Pons (tissue), 1 donor: ENCODE measurements at places on chromosomes 2 and 18.

DNA sequence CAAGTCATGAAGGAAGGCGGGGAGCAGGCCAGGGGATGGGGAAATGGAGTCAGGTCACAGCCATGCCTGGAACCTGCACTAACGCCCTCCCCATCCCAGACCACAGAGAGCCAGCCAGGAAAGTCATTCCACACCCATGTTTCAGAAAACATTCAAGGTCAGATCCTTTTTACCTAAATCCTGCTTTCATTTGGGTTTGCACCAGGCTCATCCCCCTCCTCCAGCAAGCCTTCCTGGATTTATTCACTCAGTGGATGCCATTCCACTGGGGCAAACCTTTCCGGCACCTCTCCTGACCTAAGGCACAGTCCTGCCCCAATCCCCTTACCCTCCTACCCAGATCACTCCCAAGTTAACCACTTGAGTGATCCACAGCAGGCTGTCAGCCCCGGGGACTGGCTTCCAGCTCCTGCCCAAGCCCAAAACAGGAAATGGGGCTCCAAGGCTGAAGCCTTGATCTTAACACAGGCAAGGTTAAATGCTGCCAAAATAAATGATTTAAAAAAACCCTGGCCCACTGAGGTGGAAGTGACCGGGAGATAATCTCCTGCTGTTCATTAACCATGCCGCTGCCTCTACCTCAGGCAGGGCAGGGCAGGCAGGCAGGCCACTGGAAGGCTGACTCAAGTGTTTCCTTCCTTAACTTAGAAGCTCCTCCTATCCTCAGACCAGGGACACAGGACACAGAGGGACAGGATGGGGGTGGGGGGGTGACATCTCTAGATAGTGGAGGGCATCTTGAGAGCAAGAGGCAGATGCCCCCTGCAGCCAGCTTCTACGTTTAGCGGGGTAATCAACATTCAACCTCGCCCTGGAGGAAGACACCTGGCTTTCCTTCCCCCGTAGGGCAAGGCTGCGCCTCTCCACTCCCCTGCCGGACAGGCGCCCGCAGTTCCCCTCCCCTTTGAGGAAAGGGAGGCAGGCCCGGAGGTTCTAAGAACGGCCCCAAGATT, 1.4 kb downstream of the RAB11FIP5 start:
- DNase-seq = no peak

- DNase-seq = peak; percentile 89
Measured at GRCh38 chr2:101823347-101823791, 125.9 kb downstream of the MAP4K4 start.

DNA sequence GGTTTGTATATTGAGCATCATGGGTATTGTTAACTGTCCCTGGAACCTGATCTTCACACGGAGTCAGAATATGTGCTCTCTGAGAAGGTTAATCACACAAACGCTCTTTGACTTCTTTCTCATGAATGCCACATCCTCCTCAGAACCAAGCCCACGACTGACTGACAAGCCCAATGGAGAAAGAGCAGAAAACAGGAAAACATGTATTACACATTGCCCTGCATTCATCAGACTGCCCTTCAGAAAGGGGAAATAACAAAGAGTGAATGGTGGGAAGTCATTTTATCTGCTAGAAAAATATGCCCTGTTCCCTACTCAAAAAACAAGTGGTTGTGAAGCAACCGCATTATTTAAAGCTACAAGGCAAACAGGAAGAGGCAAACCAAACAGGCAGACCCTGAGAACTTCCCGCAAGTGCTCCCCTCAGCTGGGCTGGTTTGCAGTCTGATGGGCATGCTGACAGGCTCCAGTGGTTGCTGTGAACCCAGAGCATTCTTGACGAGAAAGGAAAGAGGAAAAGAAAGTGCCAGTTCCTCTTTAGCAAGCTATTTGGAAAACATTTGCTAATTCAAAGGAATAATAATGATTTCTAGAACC, 172.9 kb upstream of the SETBP1 start:
- DNase-seq = peak; percentile 87

DNA sequence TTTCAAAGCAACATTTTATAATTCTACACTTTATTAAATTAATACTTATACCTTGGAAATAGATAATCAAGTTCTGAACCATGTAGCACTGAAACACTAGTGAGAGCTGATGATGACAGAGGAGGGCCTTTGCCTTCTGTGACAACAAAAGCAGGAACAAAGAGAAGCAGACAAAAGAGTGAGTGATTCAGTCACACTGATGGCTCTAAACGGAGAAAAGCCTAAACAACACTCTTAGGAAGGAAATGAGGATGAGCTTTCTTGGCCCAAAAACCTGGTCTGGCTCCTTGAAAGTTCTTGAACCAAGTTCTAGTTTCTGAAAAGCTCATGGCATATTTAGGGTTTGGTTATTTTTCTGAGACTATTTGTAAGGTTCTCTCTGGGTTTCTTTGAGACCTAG, 271.9 kb downstream of the DPP10 start:
- peak; percentile 81 for DNase-seq
